Endothelial cell (in vitro differentiated cells): ENCODE measurements at places on chromosomes 4 and X. TPM values are rescaled to one million over a fixed set of nuclear protein-coding genes. Genes with fewer than 3 reads are reported as not detected.

GRCh38 chr4:78336093-78336943 is 215.3 kb upstream of the ANXA3 start:
- DNase-seq, result no peak

- DNase-seq, result no peak
Measured at GRCh38 chr4:128355305-128355704, 67.7 kb upstream of the PGRMC2 start.

The TLR3 gene
- not detected for total RNA-seq

The GPM6B gene
- 18.8 TPM for total RNA-seq

DNA sequence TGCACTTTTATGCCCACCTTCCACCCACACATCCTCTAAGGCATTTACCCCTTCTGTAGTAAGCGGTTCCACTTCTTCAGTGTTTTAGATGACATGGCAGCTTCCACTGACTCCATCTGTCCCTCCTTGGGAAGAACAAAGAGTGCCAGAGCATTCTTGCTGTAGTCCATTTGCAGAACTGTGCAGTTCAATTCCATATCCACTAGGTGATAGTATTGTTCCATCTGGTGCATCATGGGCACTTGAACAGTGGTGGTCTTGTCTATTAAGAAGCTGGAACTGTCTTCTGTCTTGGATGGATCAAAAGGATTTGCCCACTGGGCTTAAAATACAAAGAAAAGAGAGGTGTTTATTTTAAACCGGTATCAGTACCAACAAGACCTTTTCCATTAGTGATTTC is 3.5 kb downstream of the SERPINA7 start:
- DNase-seq, result no peak

GRCh38 chr4:119506806-119507205 is 121.8 kb downstream of the PDE5A start:
- no peak for DNase-seq

DNA sequence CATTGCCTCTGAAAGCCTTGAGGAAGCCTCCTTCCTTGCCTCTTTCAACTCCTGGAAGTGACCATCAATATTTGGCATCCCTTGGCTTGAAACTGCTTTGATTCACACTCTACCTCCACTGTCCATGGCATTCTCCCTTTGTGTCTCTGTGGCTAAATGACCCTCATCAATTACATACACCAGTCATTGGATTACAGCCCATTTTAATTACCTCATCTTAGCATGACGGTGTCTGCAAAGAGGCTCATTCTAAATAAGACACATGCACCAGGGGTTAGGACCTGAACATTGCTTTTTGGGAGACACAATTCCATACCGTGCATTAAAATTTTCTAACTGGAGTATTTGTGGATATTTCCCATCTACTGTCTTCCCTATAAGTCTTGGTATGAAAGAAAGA is 60.7 kb upstream of the FAM9A start:
- no peak for DNase-seq

The GAB1 gene
- total RNA-seq, result 51.8 TPM

The PLAC8 gene
- not detected for total RNA-seq

- no peak for DNase-seq
Measured at GRCh38 chr4:122996350-122996749, 74.0 kb upstream of the NUDT6 start.

The PNMA5 gene
- total RNA-seq, result not detected

- DNase-seq, result no peak
Measured at GRCh38 chr4:152117520-152117919, 356.7 kb upstream of the GATB start.

GRCh38 chr4:155245105-155245504 is 36.7 kb downstream of the NPY2R start:
- no peak for DNase-seq

The TMEM271 gene
- total RNA-seq, result not detected

The BBS12 gene
- 4.6 TPM for total RNA-seq

DNA sequence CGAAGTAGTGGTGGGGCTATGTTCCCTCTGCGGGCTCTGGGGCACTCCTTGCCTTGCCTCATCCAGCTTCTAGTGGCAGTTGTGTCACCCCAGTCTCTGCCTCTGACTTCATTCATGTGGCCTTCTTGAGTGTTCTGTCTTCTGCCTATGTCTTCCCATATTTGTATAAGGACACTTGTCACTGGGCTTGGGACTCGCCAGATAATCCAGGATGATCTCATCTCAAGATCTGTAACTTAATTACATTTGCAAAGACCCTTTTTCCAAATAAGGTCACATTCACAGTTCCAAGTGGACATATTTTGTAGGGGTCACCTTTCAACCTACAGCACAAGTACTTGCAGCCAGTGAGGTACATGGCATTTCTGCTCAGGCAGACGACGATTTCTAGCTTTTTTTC is 30.3 kb upstream of the CLDN24 start:
- DNase-seq, result no peak

DNA sequence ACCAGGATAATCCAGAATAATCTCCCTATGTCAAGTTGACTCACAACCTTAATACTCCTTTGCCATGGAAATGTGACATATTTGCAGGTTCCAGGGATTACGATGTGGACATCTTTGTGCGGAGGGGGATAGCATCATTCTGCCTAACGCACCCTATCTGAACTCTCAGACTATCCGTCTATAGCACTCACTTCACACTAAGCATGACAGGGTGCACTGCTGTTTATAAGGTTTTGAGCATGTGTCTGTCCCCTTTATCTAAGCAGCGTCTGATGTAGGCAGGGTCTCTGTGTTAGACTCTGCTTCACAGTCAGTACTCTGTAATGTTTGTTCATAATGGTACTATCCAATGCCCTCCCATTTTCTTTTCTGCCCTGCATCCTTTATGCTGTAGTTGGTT is 43.4 kb upstream of the PRSS48 start:
- DNase-seq, result no peak

GRCh38 chr4:92263010-92263409 is 40.8 kb upstream of the GRID2 start:
- DNase-seq, result no peak

- no peak for DNase-seq
Measured at GRCh38 chrX:101442085-101442484, 34.1 kb downstream of the HNRNPH2 start.

The HELQ gene
- 14.7 TPM for total RNA-seq

DNA sequence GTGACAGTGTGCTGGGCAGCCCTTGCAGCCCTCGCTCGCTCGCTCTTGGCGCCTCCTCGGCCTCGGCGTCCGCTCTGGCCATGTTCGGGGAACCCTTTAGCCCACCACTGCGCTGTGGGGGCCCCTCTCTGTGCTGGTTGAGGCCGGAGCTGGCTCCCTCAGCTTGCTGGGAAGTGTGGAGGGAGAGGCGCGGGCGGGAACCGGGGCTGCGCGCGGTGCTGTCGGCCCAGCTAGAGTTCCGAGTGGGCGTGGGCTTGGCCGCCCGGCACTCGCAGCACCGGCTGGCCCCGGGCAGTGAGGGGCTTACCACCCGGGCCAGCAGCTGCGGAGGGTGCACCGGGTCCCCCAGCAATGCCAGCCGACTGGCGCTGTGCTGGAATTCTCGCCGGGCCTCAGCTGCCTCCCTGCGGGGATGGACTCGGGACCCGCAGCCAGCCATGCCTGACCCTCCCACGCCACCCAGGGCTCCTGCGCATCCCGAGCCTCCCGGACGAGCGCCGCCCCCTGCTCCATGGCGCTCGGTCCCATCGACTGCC is 770.1 kb upstream of the GALNTL6 start:
- DNase-seq, result no peak

The HMX1 gene
- total RNA-seq, result not detected
